CD4-positive, alpha-beta T cell treated with Interferon gamma for 1 hour (primary cell): ENCODE measurements at places on chromosomes 13 and 19.
A peak's percentile ranks its signal among the peaks of the same experiment; 100 is the strongest.

DNA sequence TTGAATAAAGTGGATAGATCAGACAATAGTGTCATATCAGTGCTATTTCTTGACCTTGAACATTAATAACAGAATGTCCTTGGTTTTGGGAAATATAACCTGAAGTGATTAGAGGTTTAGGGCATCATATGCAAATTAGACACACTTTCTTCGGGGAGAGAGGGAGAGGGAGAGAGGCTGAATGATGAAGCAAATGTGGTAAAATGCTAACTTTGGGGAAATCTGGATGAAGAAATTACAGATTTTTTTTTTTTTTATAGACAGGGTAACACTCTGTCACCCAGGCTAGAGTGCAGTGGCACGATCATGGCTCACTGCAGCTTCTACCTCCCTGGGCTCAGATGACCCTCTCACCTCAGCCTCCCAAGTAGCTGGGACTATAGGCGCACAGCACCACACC lies 3.9 kb upstream of the NCR1 start:
- no peak for DNase-seq

- peak; percentile 15 for DNase-seq
These were observed 15.3 kb downstream of the TTYH1 start for GRCh38 chr19:54430306-54431254.

DNA sequence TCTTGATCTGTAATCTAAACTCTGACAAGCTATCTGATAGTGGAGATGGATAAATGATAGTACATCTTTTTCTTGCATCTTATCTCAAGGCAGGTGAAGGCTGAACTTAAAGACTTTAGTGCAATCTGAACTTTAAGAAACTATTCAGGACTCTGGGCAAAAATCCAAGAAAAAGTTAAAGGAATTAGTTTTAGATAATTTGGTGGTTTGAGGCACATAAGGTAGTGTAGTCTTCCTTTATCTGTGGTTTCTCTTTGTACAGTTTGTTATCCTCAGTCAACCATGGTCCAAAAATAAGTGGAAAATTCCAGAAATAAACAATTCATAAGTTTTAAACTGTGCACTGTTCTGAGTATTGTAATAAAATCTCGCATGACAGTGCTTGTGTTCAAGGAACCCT lies 172.9 kb downstream of the UGGT2 start:
- DNase-seq = no peak

DNA sequence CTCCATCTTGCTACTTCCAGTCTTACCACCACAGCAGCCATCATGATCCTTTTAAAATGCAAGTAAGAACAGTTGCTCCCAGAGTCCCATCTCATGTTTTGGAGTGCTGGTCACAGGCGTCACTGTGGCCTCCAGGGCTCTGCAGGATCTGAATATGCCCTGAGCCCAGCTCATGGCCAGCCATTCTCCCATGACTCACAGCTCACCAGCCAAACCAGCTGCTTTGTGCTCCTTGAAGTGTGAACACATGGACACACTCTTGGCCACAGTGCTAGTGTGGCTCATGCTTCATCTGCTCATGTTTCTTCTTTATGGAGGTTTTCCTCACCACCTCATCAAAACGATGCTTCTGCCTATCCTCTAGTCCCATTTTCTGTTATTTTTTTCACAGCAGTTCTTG lies 466.5 kb downstream of the UQCRFS1 start:
- DNase-seq = no peak

- no peak for DNase-seq
These were observed 50.9 kb upstream of the ANKRD10 start for GRCh38 chr13:110965755-110966134.

DNA sequence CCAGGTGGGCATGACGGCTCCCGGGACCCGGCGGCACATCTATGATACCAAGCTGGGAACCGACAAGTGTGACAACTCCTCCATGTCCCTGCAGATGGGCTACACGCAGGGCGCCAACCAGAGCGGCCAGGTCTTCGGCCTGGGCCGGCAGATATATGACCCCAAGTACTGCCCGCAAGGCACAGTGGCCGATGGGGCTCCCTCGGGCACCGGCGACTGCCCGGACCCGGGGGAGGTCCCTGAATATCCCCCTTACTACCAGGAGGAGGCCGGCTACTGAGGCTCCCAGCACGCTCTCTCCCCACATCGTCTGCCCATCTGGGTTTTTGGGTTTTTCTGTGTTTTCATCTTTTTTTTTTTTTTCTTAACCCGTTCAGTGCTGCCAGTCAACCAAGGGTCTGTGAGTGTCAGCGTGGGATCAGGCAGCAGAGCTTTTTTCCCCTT lies 2.3 kb upstream of the ABCA7 start:
- no peak for DNase-seq

DNA sequence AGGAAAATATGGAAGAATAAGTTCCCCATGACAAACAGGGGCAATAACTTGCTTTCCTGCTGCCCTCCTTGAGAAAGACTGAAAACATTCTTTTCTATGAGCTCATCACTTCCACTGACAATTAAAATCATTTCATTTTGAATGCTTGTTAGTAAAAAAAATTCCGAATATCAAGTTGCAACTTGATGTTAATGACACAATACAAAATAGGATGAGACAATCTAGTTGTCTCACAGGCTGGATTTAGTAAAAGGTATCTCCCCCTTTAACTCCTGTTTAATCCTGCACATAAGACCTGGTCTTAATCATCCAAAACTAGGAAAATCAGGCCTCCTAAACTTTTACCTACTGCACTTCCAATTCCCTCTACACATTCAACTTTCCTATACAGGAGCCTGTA lies 24.7 kb downstream of the IRS2 start:
- DNase-seq = no peak

GRCh38 chr19:6227936-6228325 lies 51.8 kb downstream of the MLLT1 start:
- DNase-seq = no peak

DNA sequence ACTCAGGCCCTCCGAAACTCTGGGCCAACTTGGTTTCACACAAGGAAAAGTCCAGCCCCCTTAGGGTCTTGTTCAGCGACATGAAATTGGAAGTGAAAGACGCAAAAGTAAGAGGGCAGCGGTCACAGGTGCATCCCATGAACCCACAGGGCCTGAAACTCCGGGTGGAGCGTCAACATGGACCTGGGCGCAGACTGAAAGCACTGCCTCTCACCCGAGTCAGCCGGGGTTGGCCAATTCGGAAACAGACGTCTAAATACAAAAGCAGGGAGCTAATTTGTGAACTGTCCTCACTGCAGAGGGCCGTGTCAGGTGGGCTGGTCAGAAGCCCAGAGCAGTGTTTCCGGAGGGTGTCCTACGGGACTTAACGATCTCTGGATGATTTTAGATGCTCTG lies 26.7 kb downstream of the ADPRHL1 start:
- DNase-seq = no peak

DNA sequence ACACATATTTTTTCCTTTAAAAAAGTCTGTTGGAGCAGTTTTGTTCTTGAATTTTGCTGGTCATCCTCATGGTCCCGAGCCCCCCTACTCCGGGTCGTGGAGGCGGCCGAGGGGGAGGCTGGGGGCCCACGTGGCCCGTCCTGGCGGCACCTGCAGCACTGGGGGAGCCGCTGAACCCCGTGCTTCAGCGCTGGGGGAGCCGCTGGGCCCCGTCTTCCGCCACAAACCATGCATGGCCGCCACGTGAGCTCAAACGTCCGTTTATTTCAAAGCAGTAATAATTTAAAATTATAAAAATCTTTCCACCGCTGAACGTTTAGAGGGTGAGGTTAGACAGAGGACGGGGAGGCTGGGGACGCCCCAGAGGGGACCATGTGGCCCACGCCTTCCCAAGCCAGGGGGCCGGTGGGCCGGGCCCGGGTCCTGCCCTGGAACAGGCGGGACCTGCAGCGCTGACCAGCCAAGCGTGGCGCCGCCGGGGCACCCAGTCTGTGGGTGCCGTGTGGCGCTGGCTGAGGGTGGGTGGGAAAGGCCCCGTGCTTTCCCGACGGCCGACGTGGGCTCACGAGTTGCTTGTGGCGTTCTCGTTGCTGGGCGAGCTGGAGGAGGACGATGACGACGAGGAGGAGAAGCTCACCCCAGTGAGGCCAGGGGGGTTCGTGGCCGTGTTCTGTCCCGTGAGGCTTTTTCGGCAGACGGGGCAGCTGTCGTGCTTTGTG lies 8.0 kb downstream of the FGF22 start:
- no peak for DNase-seq

GRCh38 chr13:112103260-112103838 lies 36.4 kb downstream of the SOX1 start:
- DNase-seq = no peak

GRCh38 chr19:20038358-20039202 lies 725 bp downstream of the ZNF682 start:
- DNase-seq = no peak

DNA sequence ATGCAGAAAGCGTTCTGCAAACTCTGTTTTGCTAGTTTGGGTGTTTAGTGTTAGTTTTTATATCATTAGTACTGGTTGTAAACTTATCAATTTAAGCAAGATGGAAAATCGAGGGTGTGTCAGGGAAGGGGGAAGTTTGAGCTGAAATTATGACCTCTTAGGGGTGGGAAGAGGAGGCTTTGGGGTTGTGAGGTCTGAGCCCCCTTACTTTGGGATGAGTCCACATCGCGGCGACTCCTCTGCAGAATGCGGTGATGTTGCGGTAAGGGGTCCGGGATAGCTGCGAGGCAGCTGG lies 743 bp upstream of the NDUFS7 start:
- no peak for DNase-seq
